ENCODE measurements at places on chromosomes 16 and 17. TPM values are rescaled to one million over a fixed set of nuclear protein-coding genes. Genes with fewer than 3 reads are reported as not detected.

The G6PC1 gene
- not detected for total RNA-seq

The UNC13D gene
- total RNA-seq, result 53.1 TPM

The ZP2 gene
- not detected for total RNA-seq

The KATNIP gene
- total RNA-seq, result 24.3 TPM

DNA sequence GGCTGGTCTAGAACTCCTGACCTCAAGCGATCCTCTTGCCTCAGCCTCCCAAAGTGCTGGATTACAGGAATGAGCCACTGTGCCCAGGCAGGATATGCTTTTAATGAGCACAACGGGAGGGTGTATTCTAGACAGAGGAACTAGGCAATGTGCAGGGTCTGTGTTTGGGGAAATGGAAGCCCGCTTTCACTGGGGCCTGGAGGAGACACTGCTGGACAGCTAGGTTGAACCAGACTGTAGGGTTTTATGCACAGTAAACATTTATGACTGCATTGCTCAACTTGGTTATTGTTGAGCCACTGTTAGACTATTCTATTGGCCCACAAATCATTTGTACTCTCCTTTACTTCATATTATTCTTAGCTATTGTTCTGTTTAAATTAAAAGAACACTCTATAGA is 10.2 kb upstream of the SIAH1 start:
- no peak for DNase-seq

DNA sequence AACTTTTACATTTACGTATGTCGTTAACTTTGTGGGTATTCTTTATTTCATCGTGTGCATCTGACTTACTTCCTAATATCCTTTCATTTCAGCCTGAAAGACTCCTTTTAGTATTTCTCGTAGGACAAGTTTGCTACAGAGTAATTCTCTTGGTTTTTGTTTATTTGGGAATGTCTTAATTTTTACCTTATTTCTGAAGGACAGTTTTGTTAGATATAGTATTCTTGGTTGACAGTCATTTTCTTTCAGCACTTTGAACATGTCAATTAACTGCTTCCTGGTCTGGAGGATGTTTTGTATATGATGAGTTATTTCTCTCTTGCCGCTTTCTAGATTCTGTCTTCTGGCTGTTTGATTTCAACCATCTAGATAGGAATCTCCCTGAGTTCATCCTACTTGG is 109.2 kb upstream of the NACA2 start:
- DNase-seq, result no peak

Measured in tibial nerve (tissue), 4 donors.